ENCODE measurements at places on chromosomes 16 and 17. TPM values are rescaled to one million over a fixed set of nuclear protein-coding genes. Genes with fewer than 3 reads are reported as not detected.

Gene ACAP1
- total RNA-seq = 4.0 TPM

Gene TPSG1
- total RNA-seq = 0.13 TPM

Gene HAS3
- 44.1 TPM for total RNA-seq

Gene STX1B
- 1.6 TPM for total RNA-seq

Gene KRT35
- total RNA-seq = not detected

Gene GAS2L2
- total RNA-seq = 0.06 TPM

Gene ZCCHC14
- total RNA-seq = 9.7 TPM

Gene ADAM11
- total RNA-seq = 2.3 TPM

Gene EPX
- total RNA-seq = not detected

Gene CRHR1
- 0.16 TPM for total RNA-seq

Gene TLCD3B
- 0.33 TPM for total RNA-seq

Gene DOC2A
- 2.7 TPM for total RNA-seq

Gene MTHFSD
- total RNA-seq = 10.5 TPM

Gene CNTNAP1
- total RNA-seq = 7.4 TPM

Gene SEZ6L2
- 23.6 TPM for total RNA-seq

Gene RHBDL3
- total RNA-seq = 4.3 TPM

Gene ATP2A1
- 1.9 TPM for total RNA-seq

Gene TP53TG3D
- total RNA-seq = 1.7 TPM

Gene MC1R
- total RNA-seq = 5.2 TPM

Gene SSTR5
- 0.37 TPM for total RNA-seq

Gene PSMD3
- 175 TPM for total RNA-seq

Gene KRTAP3-3
- not detected for total RNA-seq

Gene CES3
- total RNA-seq = 1.8 TPM

Gene ARL5C
- total RNA-seq = not detected

Gene KRTAP4-4
- not detected for total RNA-seq

Gene LPO
- not detected for total RNA-seq

Gene CORO6
- 8.2 TPM for total RNA-seq

Gene KRT27
- not detected for total RNA-seq

Gene ZFPM1
- total RNA-seq = 8.6 TPM

Gene GINS2
- total RNA-seq = 29.9 TPM

Gene XAF1
- 0.06 TPM for total RNA-seq

Gene NAGS
- 0.84 TPM for total RNA-seq

Gene MPP2
- total RNA-seq = 1.9 TPM

Gene ITGAX
- 1.4 TPM for total RNA-seq

Gene OTOA
- total RNA-seq = 0.05 TPM

Gene HOXB13
- total RNA-seq = 2.4 TPM

Gene ABCA8
- total RNA-seq = 0.15 TPM

Gene BAIAP3
- 1.1 TPM for total RNA-seq

Gene KRT20
- total RNA-seq = 0.28 TPM

Gene ALDH3A1
- total RNA-seq = 958 TPM
